Small intestine (tissue), 16 donors: ENCODE measurements at places on chromosomes 6 and 20.

- no peak overlapping the region for H3K4me3 ChIP-seq
- H3K4me1 ChIP-seq, result no peaks in the 10 kb centered on the region
- H3K36me3 ChIP-seq, result no peaks in the 10 kb centered on the region
- no peak for DNase-seq
- peaks cover 3% of the 10 kb centered on the region for H3K27me3 ChIP-seq
- H3K27ac ChIP-seq, result no peak overlapping the region
These were observed 180.3 kb downstream of the NFATC2 start for GRCh38 chr20:51362254-51362653.

DNA sequence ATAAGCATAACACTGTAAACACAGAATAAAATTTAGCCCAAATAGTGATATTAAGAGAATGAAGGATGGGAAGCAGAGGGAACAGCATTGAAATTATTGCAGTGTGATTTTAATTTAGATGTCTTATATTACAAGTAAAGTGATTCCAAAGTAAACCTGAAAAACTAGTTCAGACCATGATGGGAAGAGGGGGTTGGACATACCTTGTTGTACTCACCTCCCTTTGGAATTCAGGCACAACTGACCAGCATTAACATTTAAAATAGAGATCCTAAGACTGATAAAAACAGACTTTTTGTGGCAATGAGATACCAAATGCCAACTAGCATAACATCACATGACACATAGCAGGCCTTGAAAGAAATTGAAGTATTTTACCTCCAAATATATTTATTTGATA, 262.6 kb upstream of the PRND start:
- no peaks in the 10 kb centered on the region for H3K36me3 ChIP-seq
- H3K27ac ChIP-seq, result no peak overlapping the region
- H3K4me1 ChIP-seq, result no peaks in the 10 kb centered on the region
- no peak for DNase-seq

DNA sequence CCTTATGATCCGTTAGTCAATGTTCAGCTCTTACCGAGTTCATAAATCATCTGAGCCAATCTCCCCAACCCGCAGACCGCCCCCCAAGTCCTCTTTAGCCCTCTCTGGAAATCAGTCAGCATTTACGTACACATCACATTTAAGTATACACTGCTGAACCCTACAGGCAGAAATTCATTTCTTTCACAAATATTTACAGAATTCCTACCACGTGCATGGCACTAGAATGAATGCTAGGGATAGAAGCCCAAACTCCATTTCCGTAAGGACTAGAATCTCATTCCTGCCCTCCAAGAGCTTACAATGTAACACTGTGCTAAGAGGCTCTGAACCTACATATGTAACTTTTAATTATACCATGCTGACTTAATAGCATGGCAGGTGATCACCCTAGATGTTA, 1.8 kb downstream of the OSER1 start:
- H3K36me3 ChIP-seq, result no peaks in the 10 kb centered on the region
- no peak for DNase-seq
- no peaks in the 10 kb centered on the region for H3K27me3 ChIP-seq
- no peak overlapping the region for H3K27ac ChIP-seq
- H3K4me3 ChIP-seq, result no peak overlapping the region

DNA sequence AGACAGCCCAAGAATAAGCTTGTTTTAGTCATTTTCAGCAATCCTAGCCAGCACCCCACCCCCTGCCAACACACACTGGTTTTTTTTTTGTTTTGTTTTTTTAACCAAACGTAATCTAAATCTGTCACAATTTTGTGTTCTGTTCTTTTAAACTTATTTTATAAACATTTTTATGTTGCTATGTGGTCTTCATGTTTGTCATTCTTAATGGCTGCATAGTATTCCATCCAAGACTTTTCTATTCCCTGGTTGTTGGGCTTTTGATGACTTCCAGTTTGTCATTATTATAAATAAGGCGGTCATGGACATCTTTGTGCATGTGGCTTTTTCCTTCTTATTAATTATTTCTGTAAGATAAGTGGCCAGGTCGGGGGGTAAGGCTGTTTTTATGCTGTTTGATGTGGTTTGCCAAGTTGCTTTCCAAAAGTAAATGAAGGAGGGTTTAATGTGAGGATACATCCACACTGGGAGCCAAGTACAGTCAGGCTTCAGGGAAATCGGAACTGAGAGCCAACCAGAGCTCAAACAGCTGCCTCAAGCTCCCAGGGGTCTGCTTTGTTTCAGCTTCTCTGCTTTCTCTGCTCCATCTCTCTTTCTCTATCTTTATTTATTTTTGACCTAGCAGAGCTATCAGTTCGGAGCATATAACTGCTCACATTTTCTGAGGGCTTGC, 125.8 kb downstream of the VEGFA start:
- no peaks in the 10 kb centered on the region for H3K4me1 ChIP-seq
- H3K36me3 ChIP-seq, result no peaks in the 10 kb centered on the region
- no peaks in the 10 kb centered on the region for H3K27me3 ChIP-seq
- DNase-seq, result no peak

GRCh38 chr20:1330075-1330830, 1.3 kb upstream of the SDCBP2 start:
- H3K27me3 ChIP-seq, result no peaks in the 10 kb centered on the region
- peaks cover 51% of the 10 kb centered on the region for H3K4me1 ChIP-seq
- H3K36me3 ChIP-seq, result no peaks in the 10 kb centered on the region
- peak; percentile 95 for DNase-seq
- H3K4me3 ChIP-seq, result no peak overlapping the region
- peak overlapping the region; percentile 98 for H3K27ac ChIP-seq

DNA sequence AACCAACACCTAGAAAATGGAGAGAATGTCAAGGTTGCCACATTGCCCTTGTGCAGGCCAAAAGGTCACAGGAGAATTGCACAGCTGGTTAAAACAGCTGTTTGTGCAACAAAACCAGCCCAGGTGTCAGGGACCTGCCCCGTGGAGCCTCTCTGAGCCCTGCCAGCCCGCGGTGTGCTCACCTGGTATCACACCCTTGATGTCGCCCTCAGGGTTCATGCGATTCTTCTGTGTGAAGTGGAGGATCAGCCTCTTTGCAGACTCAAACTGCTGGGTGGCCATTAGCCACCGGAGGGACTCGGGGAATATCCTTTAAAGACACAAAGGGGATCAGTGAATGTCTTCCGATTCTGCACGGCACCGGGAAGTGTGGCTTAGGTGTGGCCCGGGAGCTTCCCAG, 39.2 kb downstream of the PSMG4 start:
- H3K36me3 ChIP-seq, result peaks cover 3% of the 10 kb centered on the region
- H3K4me3 ChIP-seq, result no peak overlapping the region
- H3K4me1 ChIP-seq, result no peaks in the 10 kb centered on the region
- no peaks in the 10 kb centered on the region for H3K27me3 ChIP-seq
- no peak for DNase-seq

GRCh38 chr6:40794586-40794985, 207.4 kb upstream of the LRFN2 start:
- no peak overlapping the region for H3K27ac ChIP-seq
- no peak overlapping the region for H3K4me3 ChIP-seq
- no peak for DNase-seq
- H3K27me3 ChIP-seq, result no peaks in the 10 kb centered on the region

DNA sequence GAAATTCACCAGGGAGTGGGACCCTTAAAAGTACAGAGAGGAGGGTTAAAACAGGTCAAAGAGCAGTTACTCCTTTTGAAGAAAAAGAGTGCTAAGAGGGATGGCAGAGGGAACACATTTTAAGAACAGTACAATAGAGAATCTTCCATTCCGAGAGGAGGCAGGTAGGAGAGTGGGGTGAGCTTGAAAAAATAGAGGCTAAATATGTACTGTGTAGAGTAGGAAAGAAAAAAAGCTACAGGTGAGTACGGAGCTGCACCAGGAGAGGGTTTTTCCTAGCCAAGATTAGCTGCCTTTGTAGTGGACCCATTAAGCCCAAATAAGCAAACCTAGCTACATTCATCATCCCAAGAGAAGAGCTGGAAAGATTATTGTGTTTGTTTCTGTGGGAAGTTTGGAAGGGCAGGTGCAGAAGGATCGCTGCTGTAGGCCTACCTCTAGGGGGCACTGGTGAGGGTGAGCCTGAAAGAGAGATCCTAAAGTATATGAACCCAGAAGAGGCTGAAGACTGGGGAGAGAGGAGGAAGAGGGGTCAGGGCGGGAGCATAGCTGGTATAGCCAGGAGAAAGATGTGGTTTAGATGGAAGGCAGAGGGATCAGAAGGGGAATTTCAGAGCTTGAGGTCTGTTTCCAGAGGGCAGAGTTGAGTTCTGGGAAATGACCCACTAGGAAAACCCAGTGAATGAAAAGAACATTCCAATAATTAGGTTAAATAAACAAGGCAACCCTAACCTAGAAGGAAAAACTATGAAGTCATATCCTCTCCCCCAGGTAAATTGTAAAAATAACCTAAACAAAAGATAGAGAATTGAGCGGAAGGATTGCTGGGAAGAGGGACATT, 50.2 kb upstream of the HINT3 start:
- H3K4me3 ChIP-seq, result no peak overlapping the region
- H3K27me3 ChIP-seq, result no peaks in the 10 kb centered on the region
- H3K27ac ChIP-seq, result no peak overlapping the region
- no peaks in the 10 kb centered on the region for H3K4me1 ChIP-seq

- no peaks in the 10 kb centered on the region for H3K4me1 ChIP-seq
- no peaks in the 10 kb centered on the region for H3K27me3 ChIP-seq
- peaks cover 4% of the 10 kb centered on the region for H3K36me3 ChIP-seq
- no peak overlapping the region for H3K4me3 ChIP-seq
These were observed 8.1 kb downstream of the SULF2 start for GRCh38 chr20:47777220-47777619.
